Endothelial cell of umbilical vein (primary cell): ENCODE measurements at places on chromosomes 7 and 10. TPM values are rescaled to one million over a fixed set of nuclear protein-coding genes. Genes with fewer than 3 reads are reported as not detected.

Gene NUB1
- 27.9 and 28.0 TPM in 2 replicates for polyA plus RNA-seq

DNA sequence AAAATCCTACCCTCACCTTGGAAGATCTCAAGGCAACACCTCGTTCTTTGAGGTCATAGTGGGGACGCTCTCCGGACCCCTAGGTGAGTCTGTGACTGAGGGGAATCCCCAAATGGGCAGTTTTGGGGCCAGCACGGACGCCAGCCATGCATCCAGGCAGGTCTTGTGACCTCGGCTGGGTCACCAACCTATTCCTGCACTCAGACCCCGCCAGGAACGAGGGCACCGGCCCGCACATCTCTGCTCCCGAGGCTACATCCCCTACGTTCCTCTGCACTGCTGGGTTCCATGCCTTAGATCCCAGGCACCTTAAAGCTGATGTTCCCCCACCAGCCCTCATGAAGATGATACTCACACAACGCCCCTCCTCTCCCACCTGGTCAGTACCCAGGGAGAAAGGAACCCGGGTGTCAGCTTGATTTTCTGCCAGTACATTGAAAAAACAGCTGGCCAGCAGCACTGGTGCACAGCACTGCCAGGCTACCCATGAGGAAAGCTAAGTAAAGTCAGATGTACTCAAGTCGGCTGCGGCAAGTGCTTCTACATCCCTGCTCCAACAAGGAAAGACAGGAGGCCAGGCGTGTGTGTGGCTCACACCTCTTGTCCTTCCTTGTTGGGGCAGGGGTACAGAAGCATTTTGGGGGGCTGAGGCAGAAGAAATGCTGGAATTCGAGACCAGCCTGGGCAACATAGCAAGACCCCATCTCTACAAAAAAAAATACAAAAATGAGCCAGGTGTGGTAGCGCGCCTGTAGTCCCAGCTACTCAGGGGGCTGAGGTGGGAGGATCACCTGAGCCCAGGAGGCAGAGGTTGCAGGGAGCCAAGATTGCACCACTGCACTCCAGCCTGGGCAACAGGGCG lies 48.1 kb downstream of the DIP2C start:
- no peak for DNase-seq

DNA sequence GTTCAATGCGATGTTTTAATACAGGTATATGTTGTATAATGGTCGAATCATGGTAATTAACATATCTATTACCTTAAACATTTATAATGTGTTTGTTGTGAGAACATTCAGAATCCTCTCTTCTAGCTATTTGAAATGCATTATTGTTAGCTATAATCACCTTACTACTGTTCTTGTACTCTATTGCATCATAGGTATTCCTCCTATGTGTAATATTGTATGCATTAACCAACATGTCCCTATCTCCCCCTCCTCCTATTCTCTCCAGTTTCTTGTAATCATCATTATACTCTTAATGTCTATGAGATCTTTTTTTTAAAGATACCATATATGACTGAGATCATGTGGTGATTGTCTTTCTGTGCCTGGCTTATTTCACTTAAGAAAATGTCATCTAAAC lies 235.2 kb downstream of the ATRNL1 start:
- no peak for DNase-seq

- DNase-seq: no peak
Measured at GRCh38 chr10:31599626-31600504, 280.8 kb downstream of the ZEB1 start.
